ENCODE measurements at places on chromosomes 5 and 9. TPM values are rescaled to one million over a fixed set of nuclear protein-coding genes. Genes with fewer than 3 reads are reported as not detected.

DNA sequence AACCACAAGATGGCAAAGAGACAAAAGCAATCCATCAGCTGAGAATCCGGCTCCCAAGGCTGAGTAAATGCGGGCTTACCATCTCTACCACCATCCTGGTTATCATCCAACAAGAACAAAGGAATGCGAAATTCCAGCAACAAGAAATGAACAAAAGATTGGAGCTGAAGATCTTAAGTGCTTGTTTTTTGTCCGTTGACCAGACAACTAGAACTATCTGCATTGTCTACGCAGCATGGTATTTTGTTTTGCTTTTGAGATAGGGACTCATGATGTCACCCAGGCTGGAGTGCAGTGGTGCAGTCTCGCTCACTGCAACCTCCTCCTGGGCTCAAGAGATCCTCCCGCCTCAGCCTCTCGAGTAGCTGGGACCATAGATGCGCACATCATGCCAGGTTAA, 88.9 kb downstream of the ZNF366 start:
- DNase-seq = no peak

DNA sequence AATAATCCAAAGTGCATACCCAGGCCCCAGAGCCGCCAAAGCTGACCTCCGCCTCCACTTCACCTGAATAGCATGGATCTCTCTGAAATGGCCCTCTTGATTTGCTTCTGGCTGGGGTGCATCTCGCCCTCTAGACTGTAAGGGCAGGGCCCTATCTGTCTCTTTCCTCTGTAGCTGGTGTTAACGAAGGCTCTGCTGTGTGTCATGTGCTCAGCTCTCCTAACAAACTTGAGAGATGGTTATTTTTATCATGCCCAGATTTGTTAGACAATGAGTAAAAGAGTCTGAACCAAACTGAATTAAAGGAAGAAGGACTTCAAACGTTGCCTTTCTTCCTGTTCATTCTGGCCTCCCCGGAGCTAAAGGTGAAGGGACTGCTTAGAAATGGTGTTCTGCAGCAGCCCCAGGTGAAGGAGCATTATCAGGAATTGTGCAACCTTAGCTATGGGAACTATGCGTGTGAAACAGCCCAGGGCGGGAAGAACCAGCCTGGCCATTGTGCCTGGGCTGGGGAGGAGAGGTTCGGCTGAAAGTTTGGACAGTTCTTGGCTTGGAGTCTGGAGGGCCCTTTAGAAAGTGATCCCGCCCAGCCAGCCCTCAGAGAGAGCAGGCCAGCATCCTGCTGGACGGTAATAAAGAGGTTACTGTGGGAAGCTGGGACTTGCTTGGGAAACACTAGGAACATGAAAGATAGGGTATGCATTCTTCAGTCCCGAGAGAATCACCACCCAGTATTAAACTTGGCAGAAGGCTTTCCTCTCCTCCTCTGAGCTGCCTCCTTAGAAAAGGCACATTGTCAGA, 73.5 kb downstream of the WWC1 start:
- DNase-seq = no peak

DNA sequence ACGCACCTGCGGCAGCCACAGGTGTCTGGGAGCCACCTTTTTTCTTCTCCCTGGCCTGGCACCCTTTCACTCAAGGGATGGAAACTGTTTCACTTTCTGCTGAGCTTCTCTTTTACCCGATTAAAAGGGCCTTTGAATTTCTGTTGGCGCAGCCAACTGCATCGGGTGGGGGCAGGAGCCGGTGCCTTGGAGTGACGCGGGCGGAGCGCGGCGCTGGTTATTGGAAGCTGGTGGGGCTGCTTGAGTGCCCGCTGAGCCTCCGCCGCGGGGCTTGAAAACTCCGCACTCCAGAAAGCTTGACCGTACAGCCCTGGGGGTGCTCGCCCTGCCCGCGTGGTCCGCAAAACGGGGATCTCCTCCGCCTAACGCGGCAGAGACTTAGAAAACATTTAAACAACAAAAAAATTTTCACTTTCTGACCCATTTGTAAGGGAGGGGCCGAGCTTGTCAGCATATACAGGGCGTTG, 52.0 kb upstream of the TJP2 start:
- DNase-seq = peak; percentile 68

The PFN3 gene
- not detected for total RNA-seq

DNA sequence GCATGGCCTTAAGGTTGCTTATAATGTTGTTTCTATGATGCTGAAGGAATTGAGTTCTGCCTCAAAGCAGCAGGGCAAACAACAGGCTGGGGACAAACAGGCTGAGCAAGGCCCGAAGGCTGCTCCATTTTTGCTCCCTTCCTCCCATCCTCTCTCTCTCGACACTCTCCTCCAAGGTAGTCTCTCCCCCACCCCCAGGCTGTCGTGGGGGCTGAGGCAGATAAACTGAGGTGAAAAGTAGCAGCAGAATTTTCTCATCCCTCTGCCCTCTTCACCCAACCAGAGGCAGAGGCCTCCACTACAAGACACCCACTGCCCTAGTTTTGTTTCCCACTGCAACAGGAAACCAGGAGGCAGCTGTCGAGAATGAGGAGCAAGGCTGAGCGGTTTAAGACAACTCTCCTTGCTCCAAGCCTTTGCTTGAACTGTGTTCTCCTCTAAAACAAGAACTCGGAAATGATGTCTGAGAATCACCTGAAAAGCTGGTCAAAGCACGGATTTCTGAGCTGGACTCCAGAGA, 13.5 kb upstream of the GNA14 start:
- DNase-seq = no peak

GRCh38 chr5:130222573-130222972, 318.3 kb downstream of the CHSY3 start:
- no peak for DNase-seq

DNA sequence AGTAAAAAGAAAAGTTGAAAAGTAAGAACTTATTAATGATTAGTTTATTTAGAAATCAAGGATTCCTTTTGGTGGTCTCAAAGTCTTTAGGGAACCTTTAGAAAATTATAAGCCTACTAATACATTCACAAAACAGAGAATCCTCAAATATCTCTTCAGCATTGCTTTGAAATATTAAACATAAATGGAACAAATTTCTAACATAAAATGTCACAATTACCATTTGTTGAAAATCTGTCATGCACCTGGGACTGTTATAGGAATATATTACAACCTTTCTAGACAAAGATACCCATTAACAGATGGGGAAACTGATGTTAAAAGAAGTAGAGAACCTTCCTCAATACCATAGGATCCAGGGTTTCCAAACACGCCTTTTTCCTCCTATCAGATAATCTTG, 83.2 kb downstream of the LHFPL2 start:
- no peak for DNase-seq

DNA sequence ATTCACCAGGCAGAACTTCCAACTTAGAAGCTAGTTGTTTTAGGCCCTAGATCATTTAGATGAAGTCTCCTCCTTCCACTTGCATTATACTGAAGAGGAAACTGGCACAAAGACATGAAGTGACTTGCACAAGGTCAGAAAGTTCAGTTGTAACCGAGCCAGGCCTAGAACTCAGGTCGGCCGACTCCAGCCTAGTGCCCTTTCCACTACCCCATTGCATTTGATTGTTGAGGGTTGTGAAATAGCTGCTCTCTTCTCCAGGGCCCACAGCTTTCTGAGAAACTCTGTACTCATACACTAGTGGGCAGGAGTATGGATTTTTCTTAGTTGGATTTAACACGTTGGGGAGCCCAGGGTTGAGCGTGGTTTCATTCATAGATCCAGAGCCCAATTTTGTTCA, 5.6 kb downstream of the ZNF462 start:
- no peak for DNase-seq

DNA sequence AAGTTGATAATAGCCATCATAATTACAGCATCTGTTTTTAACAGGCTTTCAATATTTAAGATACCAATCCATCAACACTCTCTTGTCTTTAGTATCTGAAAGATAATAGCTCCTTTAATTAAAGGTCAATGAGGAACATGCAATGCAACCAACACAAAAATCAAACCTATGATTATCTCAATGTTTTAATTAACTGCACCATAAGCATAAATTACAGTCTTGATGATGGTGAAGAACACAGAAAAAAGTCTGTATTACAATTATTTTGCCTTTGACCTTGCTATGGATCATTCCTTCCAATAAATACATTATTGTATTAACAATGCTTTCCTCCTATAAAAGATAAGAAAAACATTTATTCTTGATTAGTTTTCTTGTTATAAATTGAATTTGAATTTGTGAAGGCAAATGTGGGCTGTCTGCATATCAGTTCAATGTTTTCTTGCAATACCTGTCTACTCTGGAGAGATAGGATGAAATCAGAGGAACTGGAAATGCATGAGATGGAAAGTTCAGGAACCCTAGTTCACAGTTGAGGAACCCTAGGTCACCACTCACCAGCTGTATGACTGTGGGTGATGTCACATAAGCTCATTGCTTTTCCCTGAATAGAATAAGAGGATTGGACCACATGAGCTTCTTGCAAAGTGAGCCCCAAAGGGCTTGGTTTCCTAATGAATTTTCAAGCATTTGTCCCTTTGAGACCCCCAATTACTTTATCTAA, 58.5 kb upstream of the ANXA1 start:
- DNase-seq = no peak

DNA sequence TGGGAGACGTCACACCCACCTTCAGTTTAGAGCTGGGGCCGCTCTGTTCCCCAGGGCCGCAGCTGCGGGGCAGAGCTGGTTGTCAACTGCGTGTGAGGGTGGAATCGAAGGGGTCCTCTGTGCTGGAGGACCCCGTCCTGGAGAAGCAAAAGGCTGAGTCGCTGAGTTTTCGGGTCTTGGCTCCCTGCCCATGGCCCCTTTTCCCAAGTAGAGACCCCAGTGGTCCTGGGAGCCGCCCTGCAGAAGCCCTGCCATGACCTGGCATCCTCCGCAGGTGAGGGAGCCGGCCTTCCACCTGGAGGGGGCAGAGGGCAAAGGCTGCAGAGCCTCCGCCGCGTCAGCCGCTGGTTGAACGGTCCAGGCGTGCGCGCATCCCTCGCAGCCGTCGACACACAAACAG, 90.4 kb upstream of the COL5A1 start:
- DNase-seq = no peak

DNA sequence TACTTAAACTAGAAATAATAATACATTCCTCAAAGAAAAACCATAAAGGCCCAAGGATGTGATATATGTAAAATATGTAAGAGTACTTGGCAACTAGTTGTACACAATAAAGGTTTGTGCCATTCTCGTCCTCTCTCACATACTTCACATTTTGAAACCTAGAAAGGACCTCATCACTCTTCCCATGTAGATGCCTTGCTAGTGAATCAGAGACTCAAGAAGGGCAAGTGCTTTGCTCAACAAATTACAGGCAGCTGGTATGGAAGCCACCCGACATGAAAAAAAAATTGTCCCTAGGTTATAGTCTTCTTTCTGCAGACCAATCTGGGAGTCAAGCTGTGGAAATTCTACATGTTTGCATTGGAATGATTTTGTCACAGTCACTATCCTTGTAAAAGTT, 31.7 kb downstream of the ADRB2 start:
- no peak for DNase-seq
